ENCODE measurements at places on chromosomes 1 and 21. TPM values are rescaled to one million over a fixed set of nuclear protein-coding genes. Genes with fewer than 3 reads are reported as not detected.

The RGS8 gene
- not detected for total RNA-seq

The LCE3E gene
- total RNA-seq: not detected

The RAB7B gene
- total RNA-seq: 2.5 TPM

The CFAP107 gene
- not detected for total RNA-seq

The IL20 gene
- not detected for total RNA-seq

The ALG14 gene
- total RNA-seq: 0.52 TPM

The HSD17B7 gene
- total RNA-seq: 5.9 TPM

The DIRAS3 gene
- total RNA-seq: 1.5 TPM

All from esophagus muscularis mucosa (tissue), 4 donors.